ENCODE measurements at places on chromosomes 1 and 21.

DNA sequence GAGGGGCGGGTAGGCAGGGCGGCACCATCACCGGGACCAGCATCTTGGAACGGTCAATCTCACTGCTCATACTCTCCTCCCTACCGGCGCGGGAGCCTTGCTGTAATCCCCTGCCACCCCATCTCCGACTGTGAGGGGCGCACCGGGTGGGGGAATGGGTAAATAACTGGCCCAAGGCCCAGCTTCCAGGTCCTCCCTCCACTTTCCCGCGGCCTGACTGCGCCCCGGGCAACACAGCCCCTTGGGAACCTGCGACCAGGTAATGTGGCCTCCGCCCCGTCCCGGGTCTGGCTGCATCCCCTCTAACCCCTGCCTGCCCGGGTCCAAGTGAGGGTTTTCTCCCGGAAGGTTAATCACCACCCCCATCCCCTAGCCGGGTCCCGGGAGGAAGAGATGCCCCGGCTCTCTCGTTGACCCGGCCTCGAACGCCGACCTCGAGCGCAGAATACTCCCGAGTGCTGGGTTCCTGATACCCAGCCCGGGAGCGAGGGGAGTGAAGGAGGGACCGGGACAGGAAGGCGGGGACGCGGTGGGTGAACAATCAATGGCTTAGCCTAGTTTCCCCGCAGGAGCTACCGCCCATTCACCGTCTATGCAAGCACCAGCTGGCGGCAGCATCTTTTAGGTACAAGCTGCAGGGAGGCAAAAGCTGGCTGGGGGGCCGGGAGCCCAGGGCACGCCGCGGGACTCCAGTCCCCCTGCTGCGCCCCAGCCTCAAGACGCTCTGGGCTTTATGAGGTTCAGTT lies 5.9 kb upstream of the LHX9 start:
- peak; percentile 44 for DNase-seq

GRCh38 chr1:112296908-112297307 lies 99.1 kb upstream of the CTTNBP2NL start:
- no peak for DNase-seq

DNA sequence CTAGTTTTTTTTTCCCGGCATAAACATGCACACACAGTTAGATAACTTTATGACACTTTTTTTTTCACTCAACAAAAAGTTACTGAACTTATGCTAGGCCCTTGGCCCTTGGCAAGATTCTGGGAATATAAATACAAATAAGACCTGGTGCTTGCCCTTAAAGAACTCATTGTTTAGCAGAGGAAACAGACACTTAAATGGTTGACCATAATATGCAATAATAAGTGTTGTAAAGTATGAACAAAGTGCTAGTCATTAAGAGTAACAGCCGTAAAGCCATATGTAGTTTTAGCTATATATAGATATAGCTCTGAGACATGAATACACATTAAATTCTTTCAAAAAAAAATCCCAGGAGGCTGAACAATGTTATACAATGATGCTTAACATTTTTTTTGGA lies 198.3 kb downstream of the CYYR1 start:
- no peak for DNase-seq

DNA sequence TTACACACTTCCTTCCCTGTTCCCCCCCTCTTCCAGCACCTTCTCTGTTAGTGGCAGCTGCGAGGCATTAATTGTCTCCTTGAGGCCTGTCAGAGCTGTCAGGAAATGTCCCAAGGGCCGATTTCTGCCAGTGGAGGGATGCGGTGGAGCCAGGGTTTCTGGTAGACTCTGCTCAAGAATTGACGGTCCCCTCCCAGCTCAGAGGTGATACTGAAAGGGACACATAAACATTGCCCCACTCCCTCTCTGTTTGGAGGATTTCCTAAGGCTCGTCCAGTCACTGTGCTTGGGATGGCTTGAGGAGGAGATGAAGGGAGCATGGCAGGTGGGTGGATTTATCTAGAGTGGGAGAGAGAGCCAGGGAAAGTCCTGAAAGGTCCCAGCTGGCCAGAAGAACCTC lies 61.4 kb upstream of the CD34 start:
- no peak for DNase-seq

- DNase-seq: no peak
Measured at GRCh38 chr1:172390301-172390682, 30.2 kb upstream of the C1orf105 start.

GRCh38 chr1:1425426-1425752 lies 4.3 kb upstream of the ANKRD65 start:
- no peak for DNase-seq
